ENCODE measurements at places on chromosomes 5 and 9.

- DNase-seq = no peak
Measured at GRCh38 chr9:133854765-133855164, 116.6 kb upstream of the SARDH start.

DNA sequence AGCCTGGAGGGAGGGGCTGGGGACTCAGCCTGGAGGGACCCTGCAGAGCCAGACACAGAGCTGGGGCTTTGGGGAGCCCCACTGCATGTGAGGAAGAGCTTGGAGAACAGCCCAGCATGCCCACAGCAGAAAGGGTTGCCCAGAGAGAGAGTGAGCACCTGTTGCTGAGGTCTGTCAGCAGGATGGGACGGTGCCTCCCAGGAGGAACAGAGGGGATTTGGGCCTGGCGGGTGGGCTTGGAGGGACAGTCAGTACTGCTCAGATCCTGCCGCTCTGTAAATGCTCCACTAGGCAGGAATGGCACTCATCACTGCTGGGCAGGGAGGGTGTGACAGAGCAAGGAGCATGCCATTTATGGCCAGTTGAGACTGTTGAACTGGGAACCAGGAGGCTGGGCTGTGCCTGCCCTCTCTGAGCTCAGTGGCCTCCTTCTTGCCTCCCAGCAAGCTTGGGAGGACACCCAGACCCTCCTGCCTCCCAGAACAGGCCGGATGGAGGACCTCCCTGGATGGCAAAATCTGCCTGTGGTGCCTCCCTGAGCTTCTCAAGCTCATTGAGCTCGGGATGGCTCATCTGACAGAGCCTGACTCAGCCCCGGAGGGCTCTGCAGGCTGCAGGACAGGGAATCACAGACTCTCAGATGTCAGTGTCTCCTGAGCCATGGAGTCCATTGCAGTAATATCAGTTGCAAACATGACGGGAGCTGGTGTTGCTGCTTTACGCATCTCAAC is 786 bp upstream of the HRCT1 start:
- no peak for DNase-seq

DNA sequence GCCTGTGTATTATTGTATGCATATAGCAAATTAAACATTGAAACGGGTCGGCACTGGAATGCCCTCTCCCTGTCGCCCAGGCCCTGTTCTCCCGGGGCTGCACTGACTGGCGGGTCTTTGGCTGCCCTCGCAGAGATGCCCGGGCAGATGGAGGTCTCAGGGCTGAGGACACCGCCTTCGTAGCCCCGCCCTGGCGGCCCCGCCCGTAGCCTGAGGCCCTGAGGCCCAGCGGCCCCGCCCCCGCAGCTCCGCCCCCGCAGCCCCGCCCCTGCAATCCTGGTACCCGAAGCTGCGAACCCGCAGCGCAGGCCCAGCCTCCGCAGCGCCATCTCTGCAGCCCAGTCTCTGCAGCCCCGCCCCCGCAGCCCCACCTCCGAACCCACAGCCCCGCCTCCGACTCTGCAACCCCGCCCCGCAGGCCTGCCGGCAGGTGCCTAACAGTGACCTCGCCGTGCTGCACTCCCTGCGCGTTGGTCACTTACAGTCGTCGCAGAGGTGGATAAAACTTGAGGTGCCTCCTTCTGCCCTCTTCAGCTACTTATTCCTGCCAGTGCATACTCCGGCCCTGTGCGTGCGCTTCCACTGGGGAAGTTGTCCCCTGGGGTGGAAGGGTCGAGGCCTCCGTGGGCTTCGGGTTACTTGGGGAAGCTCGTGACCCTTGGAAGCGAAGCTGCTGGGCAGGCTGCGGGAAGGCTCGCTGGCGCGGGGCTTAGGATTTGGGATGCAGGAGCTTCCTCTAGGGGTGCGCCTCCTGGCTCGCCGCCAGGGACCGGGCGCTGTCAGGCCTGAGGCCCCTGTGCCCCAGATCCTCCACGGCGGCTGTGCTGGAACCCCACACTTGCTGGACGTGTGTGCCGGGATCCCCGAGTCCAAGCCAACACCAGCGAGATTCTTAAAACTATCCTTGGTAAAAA is 72.3 kb downstream of the ICE1 start:
- peak; percentile 57 for DNase-seq

- no peak for DNase-seq
Measured at GRCh38 chr9:76581731-76582130, 122.7 kb downstream of the GCNT1 start.

DNA sequence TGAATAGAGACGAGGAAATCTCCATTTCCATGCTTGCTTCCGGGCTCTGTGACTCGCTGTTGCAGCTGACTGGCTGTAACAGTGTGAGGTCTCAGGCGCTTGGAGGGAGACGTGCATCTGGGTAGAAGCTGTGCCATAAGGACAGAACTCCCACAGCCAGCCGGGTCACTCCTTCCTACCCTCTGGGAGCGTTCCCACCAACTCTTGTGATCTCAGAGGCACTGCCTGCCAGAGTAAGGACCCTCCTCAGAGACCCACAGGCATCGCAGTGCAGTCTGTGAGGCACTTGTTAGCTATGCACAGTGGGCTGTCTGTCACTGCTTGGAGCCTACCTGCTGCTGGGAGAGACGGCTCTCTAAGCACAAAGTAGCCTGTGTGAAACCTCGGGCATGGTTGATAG is 203.4 kb upstream of the SEMA6A start:
- no peak for DNase-seq
